ENCODE measurements at places on chromosomes 7 and 10. TPM values are rescaled to one million over a fixed set of nuclear protein-coding genes. Genes with fewer than 3 reads are reported as not detected.

The NCF1 gene
- not detected for total RNA-seq

The HECTD2 gene
- total RNA-seq = 35.6 TPM

The OGDHL gene
- total RNA-seq = not detected

The MKI67 gene
- total RNA-seq = 0.24 TPM

The PRR15 gene
- total RNA-seq = not detected

The NFKB2 gene
- total RNA-seq = 61.7 TPM

The CTNNA3 gene
- total RNA-seq = 6.9 TPM

The NOS3 gene
- 50.1 TPM for total RNA-seq

The MRLN gene
- not detected for total RNA-seq

The EIF3B gene
- 69.7 TPM for total RNA-seq

The KIAA1217 gene
- total RNA-seq = 3.5 TPM

The PIK3CG gene
- 4.6 TPM for total RNA-seq

The FRG2B gene
- total RNA-seq = not detected

The PPP1R17 gene
- total RNA-seq = not detected

The HOXA2 gene
- total RNA-seq = 1.8 TPM

The NKX1-2 gene
- total RNA-seq = not detected

The RAB18 gene
- 22.0 TPM for total RNA-seq

The SPDYE2B gene
- not detected for total RNA-seq

The NEUROD6 gene
- total RNA-seq = not detected

The FOXI2 gene
- 0.14 TPM for total RNA-seq

The TET1 gene
- total RNA-seq = 9.6 TPM

The VSTM4 gene
- total RNA-seq = 10.3 TPM

Measured in uterus (tissue), 4 donors.